ENCODE measurements at places on chromosomes 4 and X. TPM values are rescaled to one million over a fixed set of nuclear protein-coding genes. Genes with fewer than 3 reads are reported as not detected.

DNA sequence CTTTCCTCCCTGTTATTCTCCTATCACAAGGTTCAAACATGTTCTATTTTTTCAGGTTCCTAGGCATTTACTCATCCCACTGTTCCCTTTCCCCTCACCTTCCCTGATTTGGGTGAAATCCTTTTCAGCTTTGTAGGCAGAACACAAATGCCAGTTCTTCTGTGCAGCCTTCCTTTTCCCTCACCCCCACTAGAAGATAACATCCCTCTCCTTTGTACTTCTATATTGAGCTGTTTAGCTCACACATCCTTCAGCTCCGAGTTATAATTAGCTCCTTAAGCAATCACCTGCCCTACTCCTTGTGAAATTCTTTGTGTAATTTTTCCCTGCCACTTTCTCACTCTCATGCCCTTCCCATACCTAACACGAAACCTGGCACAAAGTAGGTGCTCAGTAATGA is 240.9 kb downstream of the AR start:
- no peak for DNase-seq

GRCh38 chr4:8038083-8038482 is 98.4 kb upstream of the AFAP1 start:
- DNase-seq: no peak

DNA sequence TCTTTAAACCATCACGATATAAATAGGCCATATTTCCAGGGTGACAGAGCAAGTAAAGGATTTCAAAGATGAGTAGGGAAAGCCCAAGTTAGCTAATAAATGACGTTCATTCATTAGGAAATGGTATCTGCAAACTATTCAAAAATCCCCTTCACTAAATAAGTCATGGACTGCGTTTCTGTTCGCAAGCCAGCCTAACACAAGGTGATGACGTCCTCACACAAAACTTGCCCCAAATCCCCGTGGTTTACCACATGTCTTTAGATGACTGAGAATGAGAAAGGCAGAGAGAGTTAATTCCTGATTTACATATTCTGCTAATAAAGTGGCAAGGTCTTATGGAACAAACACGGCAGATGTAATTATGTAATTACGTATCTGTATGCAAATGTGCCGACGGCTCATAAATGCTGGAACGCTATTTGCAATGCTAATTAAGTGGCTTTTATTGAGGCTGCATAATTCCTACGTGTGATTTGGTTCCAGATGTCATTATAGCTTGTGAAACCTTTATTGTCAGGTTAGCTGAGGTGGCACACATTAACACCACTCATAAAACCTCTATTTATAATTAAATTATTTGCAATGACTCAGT is 437.7 kb upstream of the FRG1 start:
- DNase-seq: no peak

DNA sequence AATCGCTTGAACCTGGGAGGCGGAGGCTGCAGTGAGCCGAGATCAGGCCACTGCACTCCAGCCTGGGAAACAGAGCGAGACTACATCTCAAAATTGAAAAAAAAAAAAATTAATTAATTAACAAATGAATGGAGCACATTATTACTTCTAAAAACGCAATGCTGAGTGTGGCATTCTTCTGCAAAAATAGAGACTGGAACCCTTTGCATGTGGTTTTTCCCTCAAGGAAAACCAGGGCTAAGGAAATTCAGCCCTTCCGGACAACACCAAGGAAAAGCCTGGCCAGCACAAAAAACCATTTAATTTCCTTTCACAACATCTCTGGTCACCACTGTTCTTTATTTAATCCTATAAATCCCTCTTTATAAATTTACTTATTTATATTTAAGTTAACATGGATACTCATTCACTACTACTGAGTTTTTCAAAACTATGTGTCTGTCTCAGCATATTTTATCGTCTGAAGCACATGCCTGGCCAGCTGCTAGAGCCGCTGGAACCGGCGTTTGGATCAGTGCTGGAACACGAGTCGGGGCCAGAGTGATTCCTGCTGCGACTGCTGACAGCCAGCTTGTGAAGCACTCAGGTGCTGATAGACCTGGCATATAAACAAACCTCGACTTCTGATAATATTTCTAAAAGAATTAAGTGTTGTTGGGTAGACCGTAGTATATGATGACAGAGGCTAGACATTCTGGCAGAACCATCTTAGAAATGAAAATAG is 84.5 kb upstream of the WWC2 start:
- no peak for DNase-seq

- DNase-seq: no peak
Observed at GRCh38 chr4:148834804-148835631, 392.8 kb upstream of the NR3C2 start.

TMPRSS11D gene
- not detected for total RNA-seq
